Endodermal cell (in vitro differentiated cells): ENCODE measurements at places on chromosomes 3 and 15. TPM values are rescaled to one million over a fixed set of nuclear protein-coding genes. Genes with fewer than 3 reads are reported as not detected.

Gene SPTSSB
- 1.9 and 2.3 TPM in 2 replicates for total RNA-seq

Gene TMCO5A
- total RNA-seq: not detected in 3 replicates

Gene CAV3
- total RNA-seq: not detected in 3 replicates

Gene RYR3
- total RNA-seq: 1.4 and 2.6 TPM in 2 replicates

Gene TIPARP
- 25.9 and 27.1 TPM in 2 replicates for total RNA-seq

- DNase-seq: no peak
- H3K4me1 ChIP-seq: no peaks in the 10 kb centered on the region
- no peak overlapping the region for H3K4me3 ChIP-seq
- H3K27me3 ChIP-seq: no peaks in the 10 kb centered on the region
- peaks cover 18% of the 10 kb centered on the region for H3K36me3 ChIP-seq
Observed at GRCh38 chr3:40518848-40519247, 5.9 kb upstream of the ZNF621 start.

GRCh38 chr3:42709621-42710020, 7.0 kb upstream of the HHATL start:
- H3K27me3 ChIP-seq: no peaks in the 10 kb centered on the region
- no peak for DNase-seq
- no peaks in the 10 kb centered on the region for H3K36me3 ChIP-seq
- H3K27ac ChIP-seq: no peak overlapping the region

DNA sequence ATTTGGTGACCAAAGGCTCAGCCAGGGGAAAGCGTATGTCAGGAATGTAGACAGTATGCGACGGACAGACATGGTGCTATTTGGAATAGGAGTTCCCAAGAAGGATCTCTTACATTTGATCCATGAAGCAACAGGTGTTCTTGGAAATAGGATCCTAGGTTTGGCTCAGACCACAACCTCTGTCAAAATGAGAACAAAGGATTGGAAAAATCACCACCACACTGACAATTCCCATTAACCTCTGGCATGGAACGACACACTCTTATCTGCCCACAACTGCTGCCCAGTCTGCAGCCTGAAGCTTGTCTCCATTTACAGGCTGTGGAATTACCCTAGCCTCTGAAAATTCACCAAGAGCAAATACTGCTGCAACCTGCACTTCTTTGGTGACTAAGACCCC, 33.6 kb upstream of the LRRN1 start:
- H3K27me3 ChIP-seq: no peaks in the 10 kb centered on the region
- no peak for DNase-seq
- no peaks in the 10 kb centered on the region for H3K36me3 ChIP-seq
- no peaks in the 10 kb centered on the region for H3K4me1 ChIP-seq
- H3K27ac ChIP-seq: no peak overlapping the region

GRCh38 chr3:5301651-5302297, 114.3 kb downstream of the EDEM1 start:
- no peak overlapping the region for H3K27ac ChIP-seq
- no peak for DNase-seq
- no peak overlapping the region for H3K4me3 ChIP-seq
- H3K4me1 ChIP-seq: no peaks in the 10 kb centered on the region
- no peaks in the 10 kb centered on the region for H3K27me3 ChIP-seq

DNA sequence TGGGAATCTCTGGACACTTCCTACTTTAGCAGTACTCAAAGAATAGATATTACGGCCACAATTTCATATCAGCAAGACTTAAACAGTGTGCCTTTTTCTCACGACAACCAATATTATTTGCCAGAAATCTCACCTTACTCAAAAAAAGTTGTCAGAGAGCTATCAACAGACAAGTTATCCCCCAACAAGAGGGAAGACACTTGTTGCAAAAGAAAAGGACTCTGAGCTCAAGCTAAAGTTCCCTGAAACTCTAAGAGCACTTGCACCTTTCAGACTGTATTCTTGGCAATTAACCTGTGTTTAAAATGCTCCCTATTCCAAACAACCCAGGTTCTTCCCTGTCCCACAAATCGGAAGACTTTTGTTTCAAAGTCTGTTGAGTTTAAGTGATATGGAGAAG, 4.5 kb downstream of the LRIG1 start:
- no peak for DNase-seq
- H3K36me3 ChIP-seq: no peaks in the 10 kb centered on the region
- H3K27ac ChIP-seq: peak overlapping the region; percentile 93
- H3K4me3 ChIP-seq: peak overlapping the region; percentile 97
- peaks cover 44% of the 10 kb centered on the region for H3K4me1 ChIP-seq
- H3K27me3 ChIP-seq: no peaks in the 10 kb centered on the region

GRCh38 chr15:79897701-79898113, 893 bp upstream of the MTHFS start:
- H3K4me1 ChIP-seq: no peaks in the 10 kb centered on the region
- no peak overlapping the region for H3K27ac ChIP-seq
- H3K4me3 ChIP-seq: peak overlapping the region; percentile 96
- no peak for DNase-seq
- no peaks in the 10 kb centered on the region for H3K27me3 ChIP-seq

- H3K36me3 ChIP-seq: no peaks in the 10 kb centered on the region
- H3K27me3 ChIP-seq: no peaks in the 10 kb centered on the region
- no peak overlapping the region for H3K4me3 ChIP-seq
- no peak for DNase-seq
- H3K4me1 ChIP-seq: no peaks in the 10 kb centered on the region
- no peak overlapping the region for H3K27ac ChIP-seq
Observed at GRCh38 chr15:93451265-93451664, 362.3 kb upstream of the RGMA start.

DNA sequence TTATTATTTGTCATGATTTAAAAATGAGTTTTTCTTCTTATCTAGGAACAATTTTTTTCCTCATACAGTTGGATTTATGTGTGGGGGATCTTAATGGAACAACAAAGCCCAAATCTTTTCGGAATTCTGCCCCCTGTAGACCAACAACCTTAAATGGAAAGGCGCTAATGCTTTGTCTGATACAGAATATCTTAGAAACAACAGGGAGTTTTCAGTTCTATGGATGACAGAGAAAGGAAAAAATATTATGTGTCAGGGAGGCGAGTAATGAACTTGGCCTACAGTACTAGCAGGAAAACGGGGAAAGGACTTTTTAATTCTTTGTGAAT, 592 bp downstream of the MOBP start:
- DNase-seq: no peak
- no peak overlapping the region for H3K4me3 ChIP-seq
- no peaks in the 10 kb centered on the region for H3K36me3 ChIP-seq
- H3K27ac ChIP-seq: no peak overlapping the region
- peaks cover 2% of the 10 kb centered on the region for H3K4me1 ChIP-seq

- no peaks in the 10 kb centered on the region for H3K27me3 ChIP-seq
- peaks cover 27% of the 10 kb centered on the region for H3K4me1 ChIP-seq
- no peaks in the 10 kb centered on the region for H3K36me3 ChIP-seq
- no peak overlapping the region for H3K27ac ChIP-seq
Observed at GRCh38 chr3:58532794-58533220, 4.2 kb downstream of the ACOX2 start.

DNA sequence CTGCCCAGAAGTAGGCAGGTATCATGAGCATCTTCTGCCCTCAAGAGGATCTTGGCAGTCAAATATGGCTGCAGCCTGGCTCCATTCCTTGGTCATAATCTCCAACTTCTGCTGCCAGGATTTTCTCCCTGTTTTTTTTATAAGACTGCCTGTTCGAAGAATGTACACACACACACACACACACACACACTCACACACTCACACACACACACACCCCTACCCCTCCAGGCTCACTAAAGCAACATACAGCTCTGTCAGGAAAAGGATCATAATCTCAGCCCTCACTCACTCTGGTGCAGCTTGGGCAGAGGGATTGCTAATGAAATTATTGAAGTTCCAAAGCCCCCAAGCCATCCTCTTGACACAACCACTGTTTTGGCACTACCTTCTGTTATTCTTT, 129.2 kb upstream of the BFSP2 start:
- no peak for DNase-seq
- no peaks in the 10 kb centered on the region for H3K4me1 ChIP-seq
- no peak overlapping the region for H3K4me3 ChIP-seq
- no peaks in the 10 kb centered on the region for H3K36me3 ChIP-seq
